ENCODE measurements at places on chromosomes 16 and 17.
A peak's percentile ranks its signal among the peaks of the same experiment; 100 is the strongest.

GRCh38 chr17:65711671-65712276 lies 150.3 kb upstream of the AXIN2 start:
- DNase-seq: no peak

- DNase-seq: no peak
Measured at GRCh38 chr16:8959921-8960787, 3.6 kb downstream of the USP7 start.

- DNase-seq: no peak
Measured at GRCh38 chr17:73910206-73910605, 266.0 kb upstream of the SDK2 start.

GRCh38 chr16:21638573-21638975 lies 13.8 kb downstream of the IGSF6 start:
- DNase-seq: peak; percentile 95

DNA sequence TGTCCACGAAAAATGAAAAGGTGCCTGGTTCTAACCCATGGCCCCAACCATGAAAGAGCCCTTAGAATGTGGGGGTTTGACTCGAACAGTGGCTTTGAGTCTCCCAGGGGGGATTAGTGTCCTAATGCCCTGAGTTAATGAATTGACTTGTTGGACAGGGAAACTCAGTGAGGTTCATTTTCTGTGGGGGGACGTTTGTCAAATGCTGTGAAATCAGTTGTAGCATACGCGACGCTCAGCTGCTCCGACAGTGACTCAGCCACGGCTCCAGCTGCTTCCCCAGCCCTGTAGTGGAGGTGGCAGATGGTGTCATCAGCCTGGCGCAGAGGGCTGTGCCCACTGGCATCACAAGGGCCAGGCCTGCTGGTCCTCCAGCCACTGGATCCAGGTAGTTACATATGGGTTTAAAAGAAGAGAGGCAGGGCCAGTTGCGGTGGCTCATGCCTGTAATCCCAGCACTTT lies 3.9 kb upstream of the TMEM235 start:
- DNase-seq: no peak

GRCh38 chr17:78532311-78532710 lies 44.9 kb downstream of the DNAH17 start:
- DNase-seq: no peak

DNA sequence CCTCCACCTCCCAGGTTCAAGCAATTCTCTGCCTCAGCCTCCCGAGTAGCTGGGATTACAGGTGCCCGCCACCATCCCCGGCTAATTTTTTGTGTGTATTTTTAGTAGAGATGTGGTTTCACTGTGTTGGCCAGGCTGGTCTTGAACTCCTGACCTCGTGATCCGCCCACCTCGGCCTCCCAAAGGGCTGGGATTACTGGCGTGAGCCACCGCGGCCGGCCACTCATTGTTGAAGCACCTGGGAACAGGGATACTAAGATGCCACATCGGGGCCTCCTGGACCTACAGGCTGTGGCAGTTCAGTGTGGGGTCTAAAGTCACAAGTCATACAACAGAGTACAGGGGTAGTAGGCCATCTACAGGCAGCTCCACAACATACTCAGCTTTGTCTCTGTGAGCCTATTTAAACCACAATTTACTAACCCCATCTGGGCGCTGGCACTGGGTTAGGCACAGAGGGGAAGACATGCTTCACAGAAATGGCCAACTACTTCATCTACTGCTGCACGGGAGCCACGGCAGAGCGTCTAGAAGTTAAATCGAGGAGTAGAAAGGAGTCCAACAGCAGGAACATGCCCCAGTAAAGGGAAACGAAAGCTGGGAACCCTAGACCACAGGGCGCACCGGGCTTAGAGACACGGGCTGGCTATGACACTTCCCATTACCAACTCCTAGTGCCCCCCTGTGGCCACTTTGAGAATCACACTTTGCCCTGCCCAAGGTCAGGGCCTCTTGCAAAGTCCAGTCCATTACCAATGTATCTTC lies 4.3 kb downstream of the VAMP2 start:
- peak; percentile 84 for DNase-seq

- DNase-seq: no peak
Measured at GRCh38 chr17:56897646-56898424, 16.0 kb downstream of the TRIM25 start.

- DNase-seq: no peak
Measured at GRCh38 chr17:61248399-61248798, 151.2 kb upstream of the TBX2 start.

DNA sequence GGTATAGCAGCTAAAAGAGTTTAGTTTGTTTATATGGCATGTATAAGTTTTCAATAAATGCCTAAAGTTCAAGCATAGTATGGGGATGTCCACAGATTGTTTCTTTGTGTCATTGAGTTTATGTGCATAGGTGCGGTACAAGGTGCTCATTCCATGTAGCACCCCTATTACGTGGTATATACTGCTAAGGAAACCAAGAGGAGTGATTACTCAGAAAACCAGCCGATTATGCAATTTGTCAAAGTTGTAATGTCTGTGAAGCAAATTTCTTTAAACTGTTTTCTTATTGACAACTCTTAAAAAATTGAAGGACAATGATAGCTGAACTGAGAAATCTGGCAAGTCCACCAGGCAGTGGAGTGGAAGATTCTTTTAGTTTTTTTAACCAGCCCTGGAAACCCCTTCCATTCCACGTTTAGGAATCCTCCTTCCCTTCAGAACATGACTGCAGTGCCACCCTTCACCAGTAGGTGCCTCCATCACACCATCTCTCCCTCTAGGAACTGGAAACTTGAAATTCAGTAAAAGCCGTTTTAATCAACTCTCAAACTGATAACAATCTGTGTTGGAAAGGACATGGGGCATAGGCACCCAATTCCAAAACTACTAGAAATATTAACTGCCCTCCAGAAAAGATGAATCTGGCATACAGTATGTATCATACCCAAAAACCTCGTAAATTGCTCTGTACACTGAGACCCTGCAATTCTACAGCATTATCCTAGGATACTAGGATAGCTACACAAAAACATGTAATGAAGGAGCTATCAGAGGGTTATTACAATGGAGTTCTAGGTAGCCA lies 43.5 kb downstream of the REXO5 start:
- peak; percentile 70 for DNase-seq

- DNase-seq: no peak
Measured at GRCh38 chr17:35944151-35944550, 638 bp upstream of the LYZL6 start.

GRCh38 chr16:51374346-51374745 lies 223.3 kb upstream of the SALL1 start:
- DNase-seq: peak; percentile 40

DNA sequence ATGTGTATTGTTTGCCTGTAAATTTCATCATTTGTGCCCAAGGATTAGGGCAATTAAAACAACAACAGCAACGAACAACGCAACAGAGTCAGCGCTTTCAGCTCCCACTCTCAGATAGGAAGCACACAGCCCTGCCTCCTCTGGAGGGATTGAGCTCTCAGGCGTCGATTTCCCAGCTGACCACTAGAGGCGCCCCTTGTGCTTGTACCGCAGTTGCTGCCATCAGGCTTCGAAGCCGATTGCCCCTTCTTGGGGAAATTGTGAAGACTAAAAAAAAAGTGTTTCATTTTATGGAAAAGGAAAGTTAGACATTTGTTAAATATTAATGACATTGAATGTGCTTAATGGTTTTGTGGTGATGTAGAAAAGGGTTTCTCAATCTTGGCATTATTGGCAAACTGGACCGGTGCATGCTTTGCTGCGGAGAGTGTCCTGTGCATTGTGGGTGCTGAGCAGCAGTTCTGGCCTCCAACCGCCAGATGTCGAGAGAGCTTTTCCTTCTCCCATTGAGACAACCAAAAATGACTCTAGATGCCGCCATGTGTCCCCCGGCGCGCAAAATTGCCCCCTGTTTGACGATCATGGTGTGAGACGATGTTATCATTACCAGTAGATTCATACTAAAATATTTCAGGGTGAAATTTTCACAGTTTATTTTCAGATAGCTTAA lies 650.4 kb upstream of the RBFOX1 start:
- peak; percentile 3 for DNase-seq

- DNase-seq: no peak
Measured at GRCh38 chr17:9336817-9337216, 238.8 kb downstream of the STX8 start.

GRCh38 chr16:65579050-65579449 lies 457.2 kb upstream of the CDH11 start:
- DNase-seq: no peak

DNA sequence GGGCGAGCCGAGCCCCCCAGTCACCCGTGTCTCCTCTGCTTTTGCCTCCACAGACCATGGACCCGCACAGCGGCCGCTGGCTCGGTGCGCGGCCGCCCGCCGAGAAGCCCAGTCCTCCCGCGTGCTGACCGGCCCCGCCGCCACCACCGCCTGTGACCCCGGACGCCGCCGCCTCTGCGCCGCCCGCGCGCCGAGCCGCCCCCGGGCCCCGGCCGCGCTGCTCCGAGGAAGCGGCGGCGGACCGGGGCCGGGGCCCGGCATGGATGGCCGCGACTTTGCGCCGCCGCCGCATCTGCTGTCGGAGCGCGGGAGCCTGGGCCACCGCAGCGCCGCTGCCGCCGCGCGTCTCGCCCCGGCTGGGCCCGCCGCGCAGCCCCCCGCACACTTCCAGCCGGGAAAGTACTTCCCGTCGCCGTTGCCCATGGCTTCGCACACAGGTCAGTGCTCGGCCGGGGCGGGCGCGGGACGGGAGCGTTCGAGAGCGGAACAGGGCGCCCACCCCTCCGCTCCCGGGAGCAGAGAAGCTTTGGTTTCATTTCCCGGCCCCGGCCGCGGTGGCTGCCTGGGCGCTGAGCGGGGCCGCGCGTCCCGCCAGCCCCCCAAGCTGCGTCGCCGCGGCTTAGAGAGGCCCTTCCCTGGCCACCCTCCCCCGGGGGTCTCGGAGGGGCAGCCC lies 4.4 kb downstream of the BAHCC1 start:
- DNase-seq: no peak

GRCh38 chr17:67504182-67504581 lies 127.1 kb downstream of the PITPNC1 start:
- no peak for DNase-seq

DNA sequence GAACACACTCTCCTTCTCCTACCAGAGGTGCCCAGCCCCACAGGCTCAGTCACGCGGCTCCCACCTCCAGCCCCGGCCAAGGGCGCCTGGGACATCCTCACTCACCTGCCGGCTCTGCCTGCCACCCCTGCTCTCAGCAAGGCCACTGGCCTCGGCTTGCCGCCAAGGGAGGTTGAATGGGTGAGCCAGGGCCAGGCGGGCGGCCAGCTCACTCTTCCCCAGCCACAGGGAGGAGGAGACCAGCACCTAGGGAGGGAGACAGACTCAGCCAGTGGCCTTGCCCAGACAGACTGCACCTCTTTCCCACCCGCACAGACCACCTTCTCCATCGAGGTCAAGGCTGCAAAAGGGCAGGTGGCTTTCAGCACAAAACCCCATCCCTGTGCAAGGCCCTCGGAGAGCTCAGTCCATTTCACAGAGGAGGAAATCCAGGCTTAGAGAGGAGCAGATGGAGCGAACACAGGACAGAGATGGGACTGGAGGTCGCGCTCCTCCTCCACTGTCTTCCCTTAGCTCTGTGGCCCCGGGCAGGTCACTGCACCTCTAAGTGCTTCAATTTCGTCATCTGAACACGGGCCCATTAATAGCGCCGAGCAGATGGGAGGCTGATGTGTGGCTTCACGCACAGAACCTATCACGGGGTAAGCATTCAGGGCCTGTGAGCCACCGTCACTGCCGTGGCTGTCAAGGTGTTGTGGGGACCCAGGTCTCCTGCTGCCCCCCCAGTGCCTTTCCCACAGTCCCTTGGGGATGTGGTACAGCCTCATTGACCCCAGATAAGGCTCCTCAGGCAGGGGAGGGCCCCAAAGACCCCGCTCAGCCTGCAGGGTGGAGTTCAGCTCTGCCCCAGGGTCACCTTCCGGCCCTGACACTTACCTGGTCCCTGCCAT lies 56.1 kb downstream of the RMI2 start:
- no peak for DNase-seq

GRCh38 chr17:50289991-50290702 lies 15.9 kb downstream of the TMEM92 start:
- peak; percentile 98 for DNase-seq

DNA sequence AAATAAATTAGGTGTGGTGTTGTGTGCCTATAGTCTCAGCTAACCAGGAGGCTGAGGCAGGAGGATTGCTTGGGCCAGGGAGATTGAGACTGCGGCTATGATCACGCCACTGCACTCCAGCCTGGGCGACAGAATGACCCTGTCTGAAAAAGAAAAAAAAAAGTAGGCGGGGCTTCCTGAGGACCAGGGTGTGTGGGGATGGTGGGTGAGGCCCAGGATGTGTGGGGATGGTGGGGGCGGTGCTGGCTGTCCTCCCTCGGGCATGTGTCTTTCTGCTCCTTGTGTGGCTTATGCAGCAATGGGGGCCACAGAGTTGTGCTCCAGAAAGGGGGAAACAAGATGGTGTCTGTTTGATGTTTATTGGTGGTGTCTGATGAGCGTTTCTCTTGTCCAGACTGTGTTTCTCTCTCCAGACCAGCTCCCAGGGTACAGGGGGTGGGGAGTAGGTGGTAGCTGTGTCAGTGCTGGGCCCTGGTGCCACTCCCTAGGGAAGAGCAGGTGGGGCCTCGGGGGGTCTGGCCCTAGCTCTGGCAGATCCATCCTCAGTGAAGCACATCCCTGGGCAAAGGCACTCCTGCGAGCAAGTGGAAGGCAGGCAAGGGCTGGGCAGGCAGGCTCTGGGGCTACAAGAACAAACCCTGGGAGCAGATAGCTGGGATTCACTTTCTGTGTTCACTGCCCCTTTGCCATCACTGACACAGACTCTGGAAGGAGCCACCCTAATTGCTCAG lies 2.3 kb downstream of the LCAT start:
- DNase-seq: no peak

DNA sequence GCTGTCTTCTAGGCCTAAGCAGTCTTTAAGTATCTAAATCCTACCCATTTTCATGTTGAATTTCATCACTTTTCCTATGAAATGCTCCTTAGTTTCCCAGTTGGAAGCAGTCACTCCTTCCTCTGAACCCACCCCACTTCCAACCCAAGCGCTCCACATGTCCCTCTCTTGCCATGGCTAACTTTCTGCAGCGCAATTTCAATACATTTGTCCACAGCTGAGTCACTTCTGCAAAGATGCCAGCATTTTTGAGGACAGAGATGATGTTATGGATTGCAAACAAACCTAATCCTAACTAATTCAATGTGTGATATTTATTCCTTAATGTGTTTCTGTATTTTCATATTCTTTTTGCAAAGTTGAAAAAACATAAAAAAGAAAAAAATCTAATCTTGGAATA lies 71.7 kb downstream of the HLF start:
- DNase-seq: no peak

DNA sequence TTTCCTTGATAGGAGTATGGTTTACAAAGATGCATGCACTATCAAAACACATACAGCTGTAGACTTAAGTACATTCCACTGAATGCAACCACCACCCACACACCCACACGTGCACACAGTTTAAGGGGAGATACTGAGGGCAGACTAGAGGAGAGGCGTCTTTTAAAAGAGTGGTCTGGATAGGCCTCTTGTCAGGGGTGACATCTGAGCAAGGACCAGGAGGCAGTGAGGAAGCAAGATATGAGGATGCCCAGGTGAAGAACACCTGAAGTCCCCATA lies 12.6 kb downstream of the MPHOSPH6 start:
- no peak for DNase-seq

Measured in epithelial cell of esophagus (primary cell).